ENCODE measurements at places on chromosomes 3 and 15. TPM values are rescaled to one million over a fixed set of nuclear protein-coding genes. Genes with fewer than 3 reads are reported as not detected.

Gene PPM1L
- 14.5 TPM for total RNA-seq

Gene STAG1
- 40.0 TPM for total RNA-seq

Gene SYNPR
- total RNA-seq, result not detected

Gene TERC
- 382 TPM for total RNA-seq

Gene GOLGA6L4
- total RNA-seq, result 0.42 TPM

Gene GALNT15
- not detected for total RNA-seq

Gene CCDC39
- not detected for total RNA-seq

Data from mononuclear cell (primary cell).